ENCODE measurements at places on chromosomes 3 and 15. TPM values are rescaled to one million over a fixed set of nuclear protein-coding genes. Genes with fewer than 3 reads are reported as not detected.

DNA sequence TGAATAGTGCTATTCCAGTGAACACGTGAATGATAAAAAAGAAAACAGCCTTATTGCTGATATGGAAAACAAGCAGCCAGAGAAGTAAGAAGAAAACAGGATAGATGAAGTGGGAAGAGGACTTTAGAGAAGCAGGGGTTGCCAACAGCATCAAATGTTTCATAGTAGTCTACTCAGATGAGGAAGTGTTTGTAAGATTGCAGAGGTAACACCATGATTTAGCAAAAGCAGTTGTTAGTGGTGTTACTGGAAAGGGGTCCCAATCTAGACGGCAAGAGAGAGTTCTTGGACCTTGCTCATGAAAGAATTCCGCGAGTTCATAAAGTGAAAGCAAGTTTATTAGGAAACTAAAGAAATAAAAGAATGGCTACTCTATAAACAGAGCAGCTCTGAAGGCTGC lies 108.8 kb upstream of the MCTP2 start:
- DNase-seq: no peak

DNA sequence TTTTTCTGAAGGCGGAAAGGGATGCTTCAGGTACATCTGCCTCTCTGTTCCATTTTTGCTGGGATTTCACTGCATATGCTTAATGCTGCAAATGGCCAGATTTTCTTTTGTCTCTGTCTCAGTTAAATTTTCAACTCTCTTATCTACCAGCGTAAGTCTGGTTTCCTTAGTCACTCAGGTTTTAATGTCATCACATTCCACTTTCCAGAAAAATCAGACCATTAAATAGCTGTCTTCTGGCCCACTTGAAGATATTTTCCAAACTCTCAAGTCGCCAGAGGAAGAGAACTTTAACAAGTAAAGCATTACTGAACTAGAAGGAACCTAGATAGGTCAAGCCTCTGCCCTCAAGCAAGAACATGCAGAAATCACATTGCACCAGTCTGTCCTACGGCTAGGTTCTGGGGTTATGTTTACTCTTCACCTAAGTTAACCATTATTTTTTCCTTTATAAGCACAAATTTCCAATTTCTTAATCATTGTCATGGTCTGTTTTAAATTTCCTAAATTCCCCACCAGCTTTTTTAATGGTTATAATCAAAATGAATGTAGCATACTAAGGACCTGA lies 26.5 kb downstream of the AVEN start:
- DNase-seq: no peak

DNA sequence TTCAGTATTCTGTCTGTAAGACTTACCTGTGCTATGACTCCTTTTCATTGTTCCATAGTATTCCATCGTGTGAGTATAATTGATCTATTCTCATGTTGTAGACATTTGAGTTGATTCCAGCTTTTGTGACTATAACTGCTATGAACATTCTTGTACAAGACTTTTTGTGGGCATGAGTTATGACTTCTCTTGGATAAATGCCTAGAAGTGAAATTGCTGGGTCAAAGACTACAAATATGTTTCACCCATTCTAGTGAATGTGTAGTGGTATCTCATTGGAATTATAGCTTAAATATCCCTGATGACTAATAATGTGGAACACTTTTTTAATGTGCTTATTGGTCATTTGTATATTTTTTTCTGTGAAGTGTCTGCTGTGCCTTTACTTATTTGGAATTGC lies 27.6 kb upstream of the NPHP3 start:
- DNase-seq: no peak

- DNase-seq: no peak
Measured at GRCh38 chr3:2958551-2958950, 151.6 kb downstream of the IL5RA start.

- no peak for DNase-seq
Measured at GRCh38 chr3:49529567-49529966, 24.7 kb upstream of the BSN start.

DNA sequence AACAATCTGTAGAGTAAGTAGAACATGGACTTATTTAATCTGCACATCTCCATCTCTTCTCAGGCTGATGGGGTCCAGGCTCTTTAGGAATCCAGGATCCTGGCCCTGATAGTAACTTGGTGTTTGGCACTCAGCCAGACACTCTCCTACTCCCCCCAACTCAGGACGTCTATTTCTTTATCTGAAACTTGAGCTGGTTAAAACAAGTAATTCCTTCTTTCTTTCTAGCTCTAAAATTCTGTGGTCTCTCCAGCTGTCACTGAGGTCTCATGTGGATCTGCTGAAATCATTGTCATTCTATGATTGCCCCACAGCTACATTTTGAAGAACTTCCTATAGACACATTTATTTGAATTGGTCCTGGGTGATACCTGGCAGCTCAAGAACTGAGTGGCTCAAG lies 59.0 kb downstream of the TP63 start:
- no peak for DNase-seq

- DNase-seq: no peak
Measured at GRCh38 chr3:190706582-190706981, 155.9 kb downstream of the GMNC start.

DNA sequence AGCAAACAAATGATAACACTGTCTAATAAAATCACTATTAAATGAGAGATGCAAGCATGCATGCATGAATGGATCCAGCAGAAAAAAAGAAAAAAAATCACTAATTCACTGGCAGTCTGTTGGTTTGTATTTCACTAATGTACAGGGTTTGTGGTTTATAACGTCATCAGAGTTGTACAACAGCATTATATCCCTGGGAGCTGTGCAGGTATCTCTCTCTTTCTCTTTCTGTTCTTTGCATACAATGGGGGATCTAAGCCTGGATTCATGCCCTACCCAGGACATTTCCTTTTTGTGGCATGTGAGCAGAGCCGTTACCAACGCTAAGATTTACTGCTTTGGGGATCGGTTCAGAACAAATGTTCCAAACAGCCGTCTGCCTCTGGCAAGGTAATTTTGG lies 229.5 kb downstream of the SOX2 start:
- DNase-seq: no peak

The VEPH1 gene
- not detected for total RNA-seq

The LRRC2 gene
- 1.0 TPM for total RNA-seq

The DUOX1 gene
- total RNA-seq: not detected

All from uterus (tissue), 4 donors.